CD4-positive, alpha-beta T cell treated with Interleukin-10 for 1 hour (primary cell): ENCODE measurements at places on chromosomes 5 and 9.

DNA sequence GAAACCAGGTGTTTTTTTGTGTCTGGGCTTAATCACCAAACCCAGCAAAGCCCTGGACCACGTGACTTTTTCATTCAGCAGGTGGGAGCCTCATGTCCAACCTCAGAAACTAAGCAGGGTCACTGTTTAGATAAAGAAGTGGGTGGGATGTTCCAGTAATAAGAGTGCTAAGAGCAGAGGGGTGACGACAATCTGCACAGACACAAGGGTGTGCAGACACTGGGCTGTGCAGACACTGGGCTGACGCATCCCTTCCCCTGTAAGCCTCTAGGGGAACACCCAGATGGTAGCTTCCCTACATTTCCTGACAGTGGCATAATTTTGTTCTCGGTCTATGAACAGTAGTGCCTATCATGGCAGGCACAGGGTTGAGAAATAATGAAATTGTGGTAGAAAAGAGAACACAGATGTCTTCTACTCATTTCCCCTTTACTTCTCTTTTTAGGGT, 85.1 kb downstream of the SAXO1 start:
- DNase-seq = peak; percentile 1

DNA sequence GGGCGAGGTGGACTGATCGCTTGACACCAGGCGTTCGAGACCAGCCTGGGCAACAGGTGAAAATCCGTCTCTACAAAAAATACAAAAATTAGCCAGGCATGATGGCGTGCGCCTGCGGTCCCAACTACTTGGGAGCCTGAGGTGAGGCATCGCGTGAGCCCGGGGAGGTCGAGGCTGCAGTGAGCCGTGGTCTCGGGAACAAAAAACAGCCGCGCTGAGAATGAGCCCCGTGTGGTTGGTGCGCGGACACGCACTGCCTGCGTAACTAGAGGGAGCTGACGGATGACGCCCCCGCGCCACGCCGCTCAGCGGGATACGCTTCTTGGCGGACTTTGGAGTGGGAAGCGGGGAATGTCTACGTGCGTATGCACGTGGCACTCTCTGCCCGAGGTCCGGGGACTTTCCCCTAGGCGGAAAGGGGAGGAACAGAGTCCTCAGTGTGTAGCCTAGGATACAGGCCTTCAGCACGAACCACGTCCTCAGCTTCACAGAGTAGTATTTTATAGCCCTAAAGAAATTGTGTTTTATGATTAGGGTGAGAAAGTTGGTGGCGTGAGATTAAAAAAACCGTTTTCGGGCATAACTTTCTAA, at the start of gene RMRP:
RMRP (minus strand) TSS at position 474 of the 591 bp plus-strand sequence.
- DNase-seq = peak; percentile 92

GRCh38 chr9:98805506-98806272, 1.8 kb upstream of the GALNT12 start:
- no peak for DNase-seq

- no peak for DNase-seq
Observed at GRCh38 chr9:90909747-90910283, 108.2 kb downstream of the SYK start.
